ENCODE measurements at places on chromosomes 2 and 18.

DNA sequence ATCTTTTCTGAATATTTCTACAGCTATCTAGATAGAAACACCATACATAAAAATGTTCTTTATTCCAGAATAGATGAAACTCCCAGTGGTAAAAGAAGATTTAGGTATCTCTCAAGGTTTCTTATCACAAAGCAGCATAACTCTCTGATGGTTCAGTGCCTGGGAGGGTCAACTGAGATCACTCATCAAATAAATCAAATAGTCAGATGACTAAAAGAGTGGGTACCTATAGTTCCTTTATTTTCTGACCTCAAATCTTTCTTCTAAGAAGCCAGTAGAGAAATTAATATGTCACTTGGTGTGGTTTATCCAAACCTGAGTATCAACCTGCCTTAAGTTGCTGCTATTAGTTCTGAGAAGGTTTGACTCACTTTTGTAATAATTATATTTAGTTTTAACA, 120.9 kb downstream of the TMEFF2 start:
- DNase-seq, result no peak

GRCh38 chr2:71467180-71467815, 13.9 kb downstream of the DYSF start:
- no peak for DNase-seq

- DNase-seq, result no peak
These were observed 206.5 kb upstream of the TCF4 start for GRCh38 chr18:55794288-55795052.

- no peak for DNase-seq
These were observed 79.8 kb downstream of the MOGAT1 start for GRCh38 chr2:222751238-222751637.

DNA sequence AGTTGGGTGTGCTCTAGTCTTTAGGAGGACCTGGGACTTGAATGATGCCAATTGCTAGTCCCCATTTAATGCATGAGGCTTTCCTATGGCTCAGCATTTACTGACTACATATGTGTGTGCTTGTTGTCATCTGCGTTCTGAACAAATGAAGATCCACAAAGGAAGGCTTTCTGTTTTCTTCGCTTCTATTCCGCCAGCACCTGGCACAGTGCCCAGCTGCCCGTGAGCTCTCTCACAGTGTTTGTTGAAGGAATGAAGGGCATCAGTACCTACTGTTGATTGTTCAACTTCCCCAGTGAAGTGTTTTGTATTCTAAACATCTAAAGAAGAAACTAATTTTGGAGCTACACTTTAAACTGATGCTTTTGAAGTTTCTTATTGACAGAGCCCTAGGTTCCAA, 122.4 kb upstream of the LINC00305 start:
- no peak for DNase-seq

DNA sequence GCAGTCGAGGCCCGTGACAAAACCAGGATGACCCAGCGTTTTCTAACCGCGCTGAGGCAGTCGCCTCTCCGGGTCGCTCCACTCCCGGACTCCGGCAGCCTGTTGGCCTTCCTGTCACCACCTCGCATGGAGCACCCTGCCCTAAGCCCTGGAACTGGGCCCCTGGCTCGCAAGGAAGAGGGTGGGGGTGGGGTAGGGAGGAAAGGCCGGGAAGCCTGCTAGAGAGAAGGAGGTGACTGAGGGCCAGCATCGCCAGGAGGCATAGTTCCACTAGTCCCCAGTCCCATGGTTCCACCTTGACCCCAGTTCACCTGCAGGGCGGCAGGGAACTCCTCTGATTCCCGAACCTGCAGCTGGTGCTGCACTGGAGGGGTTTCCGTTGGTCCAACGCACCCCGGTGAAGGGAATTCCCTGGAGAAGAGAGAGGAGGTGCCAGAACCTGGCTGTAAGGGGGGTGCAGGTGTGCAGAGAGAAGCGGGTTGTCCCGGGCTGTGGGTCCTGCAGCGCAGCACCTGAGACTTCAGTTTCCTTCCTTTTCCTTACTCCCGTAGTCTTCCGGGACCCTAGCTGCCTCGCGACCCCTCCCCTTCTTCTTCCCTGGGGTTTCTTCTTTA, 11.8 kb upstream of the EN1 start:
- no peak for DNase-seq

- DNase-seq, result no peak
These were observed 109.8 kb upstream of the SEC11C start for GRCh38 chr18:59029663-59030429.

- DNase-seq, result no peak
These were observed 446.0 kb downstream of the XIRP2 start for GRCh38 chr2:167334146-167334742.

DNA sequence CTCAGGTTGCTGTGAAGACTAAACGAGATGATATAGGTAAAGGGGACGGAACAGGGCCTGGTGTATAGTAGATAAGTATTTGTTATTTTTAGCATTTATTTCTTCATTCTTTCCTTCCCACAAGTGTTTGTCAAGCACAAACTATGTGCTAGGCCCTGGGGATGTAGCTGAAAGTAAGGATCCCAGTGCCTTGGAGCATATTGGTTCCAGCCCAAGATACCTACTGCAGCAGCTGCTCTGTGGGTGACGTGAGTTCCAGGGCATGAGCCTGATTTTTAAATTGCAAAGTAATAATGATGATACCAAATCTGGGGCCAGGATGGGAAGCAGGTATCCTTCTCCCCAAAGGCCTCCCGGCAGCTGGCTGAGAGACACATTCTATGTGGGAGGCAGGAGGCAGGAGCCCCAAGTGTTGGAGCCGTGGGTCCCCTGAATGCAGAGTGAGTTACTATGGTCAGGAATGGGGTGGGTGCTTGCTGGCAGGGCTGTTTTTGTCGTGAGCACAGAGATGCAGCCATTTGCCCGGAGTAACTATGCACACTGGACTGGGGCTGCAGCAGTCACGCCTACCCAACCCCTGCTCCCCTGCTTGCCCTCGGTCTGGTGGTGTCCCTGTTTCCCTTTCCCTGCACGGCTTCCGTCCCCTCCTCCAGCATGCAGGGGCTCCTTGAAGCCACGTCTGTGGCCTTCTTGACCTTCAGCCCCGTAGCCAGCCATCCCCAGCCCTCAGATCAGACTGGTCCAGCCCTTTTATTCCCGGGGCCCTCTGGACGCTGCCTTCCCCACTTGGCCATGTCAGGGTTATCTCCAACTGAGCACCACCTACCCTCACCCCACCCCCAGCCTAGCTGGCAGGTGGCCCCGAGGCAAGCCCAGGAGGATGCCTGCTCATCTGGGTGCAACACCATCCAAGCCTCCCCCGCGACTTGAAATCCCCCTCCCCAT, 52.4 kb downstream of the INHBB start:
- DNase-seq, result no peak

DNA sequence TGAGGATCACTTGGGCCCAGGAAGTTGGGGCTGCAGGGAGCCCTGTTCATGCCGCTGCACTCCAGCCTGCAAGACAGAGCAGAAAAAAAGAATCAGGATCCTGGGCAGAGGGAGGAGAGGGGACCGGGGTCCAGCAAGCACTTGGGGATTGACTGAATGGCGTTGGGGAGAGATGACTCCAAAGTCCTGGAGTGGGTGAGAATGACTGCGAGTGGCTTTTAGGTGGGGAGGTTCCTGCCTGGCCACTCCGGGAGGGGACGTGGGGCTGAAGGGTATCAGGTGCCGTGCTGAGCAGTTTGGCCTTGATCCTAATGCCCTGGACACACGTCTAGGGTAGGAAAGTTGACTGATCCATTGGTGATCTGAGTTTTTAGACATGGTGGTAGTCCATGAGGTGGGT, 3.5 kb upstream of the NFATC1 start:
- no peak for DNase-seq

DNA sequence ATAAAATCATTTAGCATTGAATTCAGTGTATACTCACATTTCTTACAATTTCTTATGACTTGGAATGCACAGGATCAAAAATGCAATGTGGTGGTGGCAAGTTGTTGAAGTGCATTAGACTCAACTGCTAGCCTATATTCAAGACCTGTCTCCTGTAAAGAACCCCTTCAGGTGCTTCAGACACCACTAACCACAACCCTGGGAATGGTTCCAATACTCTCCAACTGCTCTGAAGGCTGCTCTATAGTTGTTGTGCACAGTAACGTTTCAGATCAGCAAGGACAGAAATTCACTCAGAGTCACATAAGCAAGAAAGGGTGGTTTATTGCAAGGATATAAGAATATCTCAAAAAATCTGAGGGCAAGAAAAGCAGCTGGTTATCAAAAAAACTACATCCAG, 6.5 kb downstream of the GKN1 start:
- DNase-seq, result no peak

DNA sequence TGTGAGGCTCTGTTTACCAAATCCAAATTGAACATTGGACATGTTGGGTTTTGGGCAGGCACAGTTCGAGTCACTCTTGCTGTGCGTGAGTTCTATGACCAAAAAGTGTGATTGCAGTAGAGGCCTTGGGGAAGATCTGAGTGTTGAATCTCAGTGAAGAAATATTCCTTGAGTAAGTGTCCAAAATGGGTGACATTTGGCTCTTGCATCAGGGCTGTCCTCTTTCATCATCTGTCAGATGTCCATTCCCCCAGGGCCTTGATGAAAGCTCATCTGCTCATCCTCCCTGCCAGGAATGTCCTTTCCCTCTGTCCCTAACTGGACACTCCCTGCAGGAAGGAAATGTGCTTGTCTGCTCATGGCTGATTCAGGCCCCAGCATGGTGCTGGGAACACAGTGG, 6.4 kb upstream of the SFTPB start:
- DNase-seq, result no peak

DNA sequence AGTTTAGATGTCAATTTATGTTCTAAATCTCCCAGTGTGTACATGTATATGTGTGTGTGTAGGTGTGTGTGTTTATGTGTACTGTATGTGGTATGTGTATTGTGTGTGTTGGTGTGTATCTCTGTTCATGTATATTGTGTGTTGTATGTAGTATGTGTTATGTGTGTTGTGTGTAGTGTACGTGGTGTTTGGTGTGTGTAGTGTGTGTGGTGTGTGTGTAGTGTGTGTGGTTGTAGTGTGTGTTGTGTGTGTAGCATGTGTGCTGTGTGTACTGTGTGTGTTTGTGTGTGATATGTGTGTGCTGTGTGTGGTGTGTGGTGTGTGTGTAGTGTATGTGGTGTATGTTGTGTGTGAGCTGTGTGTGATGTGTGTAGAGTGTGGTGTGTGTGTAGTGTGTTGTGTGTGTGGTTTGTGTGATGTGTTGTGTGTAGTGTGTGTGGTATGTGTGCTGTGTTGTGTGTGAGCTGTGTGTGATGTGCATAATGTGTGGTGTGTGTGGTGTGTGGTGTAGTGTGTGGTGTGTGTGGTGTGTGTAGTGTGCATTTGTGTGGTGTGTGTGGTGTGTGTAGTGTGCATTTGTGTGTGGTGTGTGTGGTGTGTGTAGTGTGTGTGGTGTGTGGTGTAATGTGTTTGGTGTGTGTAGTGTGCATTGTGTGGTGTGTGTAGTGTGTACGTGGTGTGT, 5.2 kb upstream of the RTP5 start:
- DNase-seq, result no peak

DNA sequence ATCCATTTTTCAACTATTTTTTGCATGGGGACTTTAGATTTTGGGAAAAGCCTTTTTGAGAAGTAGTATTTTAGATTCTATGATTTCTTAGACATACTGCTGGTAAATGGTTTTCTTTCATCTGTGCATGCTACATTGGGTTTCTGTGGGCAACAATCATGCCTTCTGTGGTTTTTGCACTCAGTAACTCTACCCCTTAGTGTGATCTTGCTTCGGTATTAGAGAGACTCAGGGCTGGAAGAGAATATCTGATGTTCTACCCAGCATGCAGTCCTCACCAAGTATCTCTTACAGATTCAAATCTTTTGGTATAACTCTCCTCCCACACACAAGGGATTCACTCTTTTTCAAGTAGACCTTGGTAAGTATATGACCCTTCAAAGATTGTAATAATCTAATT, 183.0 kb downstream of the PMAIP1 start:
- DNase-seq, result no peak

DNA sequence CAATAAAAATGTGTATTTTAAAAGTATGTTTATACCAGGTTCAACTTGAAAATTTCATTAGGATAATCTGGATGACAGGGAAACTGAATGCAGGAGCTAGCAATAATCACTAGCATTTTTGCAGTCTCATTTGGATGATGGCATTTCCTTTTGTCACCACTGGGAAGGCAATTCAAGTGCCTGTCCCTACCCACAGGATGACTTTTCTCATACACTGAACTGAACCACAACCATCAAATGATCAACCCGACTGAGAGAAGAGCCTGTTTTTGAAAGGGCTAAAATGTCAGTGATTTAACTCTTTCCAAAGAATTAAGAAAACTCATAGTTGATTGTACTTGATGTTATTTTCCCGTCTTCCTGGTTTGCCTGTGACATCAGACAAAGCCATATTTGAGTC, 115.0 kb downstream of the FAM124B start:
- peak; percentile 7 for DNase-seq

- DNase-seq, result no peak
These were observed 200.0 kb upstream of the NCKAP5 start for GRCh38 chr2:133768256-133768655.

GRCh38 chr2:35343135-35343534, 1012.4 kb upstream of the CRIM1 start:
- no peak for DNase-seq
